Upper lobe of right lung (tissue), 1 donor: ENCODE measurements at places on chromosomes 4 and X. TPM values are rescaled to one million over a fixed set of nuclear protein-coding genes. Genes with fewer than 3 reads are reported as not detected.

Gene CACNA1F
- total RNA-seq, result 1.4 TPM

Gene UGT2B17
- total RNA-seq, result not detected

Gene BRS3
- not detected for total RNA-seq

DNA sequence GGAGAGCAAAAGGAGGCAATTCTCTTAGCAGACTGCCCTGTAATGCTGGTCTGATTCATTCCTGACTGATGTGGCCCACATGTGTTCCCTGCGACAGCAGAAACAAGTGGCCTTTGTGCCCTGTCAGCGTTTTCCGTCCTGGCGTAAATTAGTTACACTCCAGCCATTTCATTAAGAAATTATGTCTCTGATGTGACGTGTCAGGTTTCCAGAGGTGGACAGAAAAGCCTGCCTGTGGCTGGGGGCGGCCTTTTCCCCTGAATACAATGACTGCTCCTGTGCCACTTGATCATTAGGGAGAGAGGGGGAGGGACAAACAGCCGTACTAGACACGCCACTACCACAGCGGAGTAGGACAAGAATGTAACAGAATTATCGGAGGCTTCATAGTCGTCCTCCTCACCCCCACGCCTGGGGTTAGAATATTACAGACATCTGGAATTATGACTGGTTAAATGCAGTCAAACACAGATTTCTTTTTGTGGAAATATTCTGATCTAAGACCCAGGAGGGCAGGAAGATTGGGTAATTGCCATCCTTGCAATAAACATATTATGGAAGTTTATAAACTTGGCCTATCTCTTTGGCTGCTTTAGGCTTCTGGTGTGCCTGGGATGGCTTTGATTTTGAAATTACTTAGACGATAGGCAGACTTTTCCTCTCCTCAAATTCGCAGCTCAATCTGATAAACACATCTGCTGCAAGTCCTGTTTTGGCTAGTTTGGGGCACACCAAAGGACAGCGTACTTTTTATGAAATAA lies 146.2 kb upstream of the BCOR start:
- no peaks in the 10 kb centered on the region for H3K4me1 ChIP-seq
- H3K27ac ChIP-seq, result no peak overlapping the region
- no peak for DNase-seq
- no peaks in the 10 kb centered on the region for H3K36me3 ChIP-seq

- peaks cover 59% of the 10 kb centered on the region for H3K36me3 ChIP-seq
- H3K27me3 ChIP-seq, result no peaks in the 10 kb centered on the region
- H3K4me1 ChIP-seq, result peaks cover 9% of the 10 kb centered on the region
- H3K4me3 ChIP-seq, result no peak overlapping the region
- no peak overlapping the region for H3K27ac ChIP-seq
These were observed 44.4 kb downstream of the SEL1L3 start for GRCh38 chr4:25818371-25818871.

DNA sequence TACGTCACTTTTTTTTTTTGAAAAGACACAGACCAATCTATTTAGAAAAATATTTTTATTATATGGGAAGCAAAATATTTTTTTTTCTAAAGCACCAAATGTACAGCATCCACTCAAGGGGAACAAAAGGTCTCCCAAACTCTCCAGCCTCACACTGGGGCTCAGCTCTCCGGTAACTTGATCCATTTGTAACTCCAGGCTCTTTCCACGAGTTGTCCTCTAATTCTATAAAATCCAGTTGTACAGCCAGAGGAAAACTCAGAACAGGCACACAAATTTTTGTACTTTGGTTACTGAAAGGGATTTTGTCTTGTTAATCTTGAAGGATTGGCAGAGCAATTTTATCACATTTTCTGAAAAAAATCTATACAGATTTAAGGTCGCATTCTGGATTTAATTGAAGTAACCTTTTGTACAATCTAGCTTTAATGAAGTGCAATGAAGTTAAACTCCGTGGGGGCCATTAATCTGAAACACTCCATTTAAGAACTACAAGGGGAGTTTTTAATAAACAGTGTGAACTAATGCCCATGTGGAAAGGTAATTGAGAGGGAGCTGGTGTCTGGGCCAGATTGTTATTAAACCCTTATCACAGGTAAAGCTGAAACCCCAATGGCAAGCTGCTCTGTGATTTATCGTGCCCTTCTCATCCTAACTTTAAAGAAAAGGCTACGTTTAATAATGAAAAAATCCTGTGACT lies 161.2 kb upstream of the FRG1 start:
- no peak for DNase-seq
- H3K4me3 ChIP-seq, result no peak overlapping the region
- H3K27ac ChIP-seq, result no peak overlapping the region
- H3K36me3 ChIP-seq, result no peaks in the 10 kb centered on the region
- H3K4me1 ChIP-seq, result no peaks in the 10 kb centered on the region
